ENCODE measurements at places on chromosomes 16 and 17.

DNA sequence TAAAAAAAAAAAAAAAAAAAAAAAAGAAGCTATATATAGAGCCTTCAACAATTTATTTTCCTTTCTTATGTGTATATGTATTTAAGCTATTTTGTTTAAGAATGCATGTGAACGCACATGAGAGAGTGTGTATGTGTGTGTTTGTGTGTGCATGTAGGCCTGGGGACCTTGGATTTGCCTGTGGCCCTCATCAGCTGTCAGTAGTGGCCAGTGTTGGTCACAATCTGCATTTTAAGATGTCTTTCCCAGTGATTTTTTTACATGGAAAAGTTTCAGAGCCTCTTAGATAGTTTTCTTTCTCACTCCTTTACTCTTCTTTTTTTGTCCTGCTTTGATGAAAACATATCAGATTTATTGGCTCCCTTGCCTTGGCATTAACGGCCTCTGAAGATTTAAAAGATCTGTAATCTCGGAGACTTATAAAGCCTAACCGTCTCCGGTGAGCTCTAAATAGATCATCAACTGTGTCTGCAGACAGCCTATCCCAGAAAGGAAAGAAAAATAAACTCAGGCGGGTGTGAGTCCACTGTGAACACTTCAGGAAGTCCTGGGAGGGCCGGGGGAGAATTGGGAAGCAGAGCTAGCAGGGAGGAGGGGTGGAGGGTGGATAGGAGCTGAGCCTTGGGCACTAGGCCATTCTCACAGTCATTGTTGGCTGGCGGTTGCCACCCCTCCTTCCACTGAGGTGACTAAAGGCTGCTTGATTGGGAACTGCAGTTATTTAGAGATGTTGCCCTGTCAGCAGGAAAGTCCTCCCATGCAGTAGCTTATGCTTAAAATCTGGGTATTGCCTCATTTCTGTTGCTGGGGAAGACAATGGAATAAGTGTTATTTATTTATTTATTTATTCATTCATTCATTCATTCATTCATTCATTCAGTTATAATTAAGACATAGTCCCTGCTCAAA, 86.8 kb downstream of the WWP2 start:
- DNase-seq: no peak

GRCh38 chr16:53680756-53681155, 22.9 kb downstream of the RPGRIP1L start:
- DNase-seq: no peak

DNA sequence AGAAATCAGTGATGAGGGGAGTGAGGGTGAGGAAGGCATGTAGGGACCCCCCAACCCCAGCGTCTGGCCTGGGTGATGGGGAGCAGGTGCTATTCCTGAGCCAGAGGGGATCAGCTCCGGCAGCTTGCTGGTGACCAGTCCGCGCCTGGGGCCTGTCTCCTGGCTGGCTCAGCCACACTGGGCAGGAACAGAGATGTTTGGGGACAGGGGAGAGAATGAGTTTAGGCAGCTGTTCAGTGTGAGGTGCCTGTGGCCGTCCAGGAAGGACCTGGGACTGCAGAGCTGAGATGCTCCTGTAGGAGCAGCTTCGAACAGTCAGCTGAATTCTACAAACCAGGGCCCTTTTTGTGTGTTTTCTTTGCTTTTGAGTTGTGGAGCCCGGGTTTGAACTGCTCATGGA, 23.2 kb upstream of the SPNS2 start:
- no peak for DNase-seq

DNA sequence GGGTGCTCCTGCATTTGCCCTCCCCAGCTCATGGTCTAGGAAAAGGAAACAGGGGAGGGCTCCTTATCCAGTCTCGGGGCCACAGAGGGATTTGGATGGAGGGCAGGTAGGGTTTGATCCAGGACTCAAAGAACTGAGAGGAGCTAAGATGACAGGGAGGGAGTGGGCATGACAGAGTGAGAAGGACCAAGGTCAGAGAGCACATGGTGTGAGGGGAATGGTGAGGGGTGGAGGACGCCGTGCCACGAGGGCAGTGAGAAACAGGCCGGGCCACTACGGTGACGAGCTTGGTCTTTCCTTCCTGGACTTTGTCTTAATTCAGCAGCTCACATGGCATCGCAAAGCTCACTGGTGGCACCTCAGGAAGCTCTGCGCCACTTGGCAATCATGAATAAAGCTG, 35.2 kb downstream of the IRF8 start:
- DNase-seq: no peak

- no peak for DNase-seq
These were observed 41.9 kb upstream of the ENDOV start for GRCh38 chr17:80372922-80373570.

DNA sequence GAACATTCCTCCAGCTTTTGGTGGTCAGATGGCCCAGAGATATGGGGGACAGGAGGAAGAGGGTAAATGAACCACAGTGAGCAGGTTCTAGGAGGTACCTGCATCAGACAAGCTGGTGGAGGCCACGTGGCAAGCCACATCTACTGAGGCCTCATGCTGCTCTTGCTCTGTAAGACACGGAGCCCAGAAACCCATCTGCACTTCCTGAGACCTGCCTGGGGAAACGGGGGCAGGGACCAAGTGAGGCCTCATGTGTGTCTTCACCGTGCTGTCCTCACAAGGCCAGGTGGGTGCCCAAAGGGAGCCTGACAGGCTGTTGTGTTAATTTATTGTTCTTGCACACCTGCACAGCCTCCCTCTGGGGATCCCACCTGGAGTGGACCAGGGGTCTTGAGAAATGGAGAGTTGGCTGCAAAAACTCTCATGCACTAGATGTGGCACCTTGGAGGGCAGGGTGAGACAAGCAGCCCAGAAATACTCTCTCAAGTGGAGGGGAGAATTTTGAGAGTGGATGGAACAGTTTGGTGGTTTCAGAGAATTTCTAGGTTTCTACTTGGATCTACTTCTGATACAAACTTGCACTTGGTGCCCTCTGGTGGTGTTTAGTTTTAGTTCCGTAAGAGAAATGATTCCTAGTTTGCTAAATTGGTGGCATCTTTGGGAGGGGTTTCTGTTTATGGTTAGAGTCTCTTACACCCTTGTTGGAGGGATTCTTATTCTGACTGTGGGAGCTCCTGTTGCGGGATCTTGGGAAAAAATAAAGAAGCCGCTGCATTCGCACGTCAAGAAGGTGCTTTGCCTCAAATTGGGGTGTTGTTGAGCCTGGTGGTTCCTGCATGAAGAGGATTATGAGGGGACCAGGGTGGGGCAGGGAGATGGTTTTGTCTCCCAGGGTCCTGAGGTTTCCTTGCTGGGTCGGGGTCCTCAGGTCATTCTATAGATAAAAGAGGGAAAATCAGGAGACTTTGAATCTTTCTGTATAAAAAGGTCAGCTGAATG, 47.5 kb downstream of the SLC6A2 start:
- no peak for DNase-seq

DNA sequence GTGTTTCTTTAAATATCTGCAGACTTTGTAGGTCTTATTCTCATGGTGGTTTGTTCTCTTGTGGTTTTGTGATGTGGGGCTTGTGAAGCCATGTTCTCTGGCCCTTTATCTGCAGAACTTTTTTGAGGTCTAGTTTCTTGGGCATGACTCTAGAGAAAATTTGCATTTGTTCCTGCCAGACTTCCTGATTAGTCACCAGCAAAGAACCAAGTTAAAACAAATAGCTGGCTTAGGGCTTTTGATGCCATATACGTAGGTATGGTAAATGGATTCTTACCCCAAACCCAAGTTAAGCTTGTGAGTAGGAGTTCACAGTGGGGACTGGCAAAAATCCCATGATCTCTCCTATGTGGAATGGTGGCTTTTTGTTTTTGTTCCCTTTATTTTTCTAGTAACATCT, 68.7 kb upstream of the IRX3 start:
- no peak for DNase-seq

DNA sequence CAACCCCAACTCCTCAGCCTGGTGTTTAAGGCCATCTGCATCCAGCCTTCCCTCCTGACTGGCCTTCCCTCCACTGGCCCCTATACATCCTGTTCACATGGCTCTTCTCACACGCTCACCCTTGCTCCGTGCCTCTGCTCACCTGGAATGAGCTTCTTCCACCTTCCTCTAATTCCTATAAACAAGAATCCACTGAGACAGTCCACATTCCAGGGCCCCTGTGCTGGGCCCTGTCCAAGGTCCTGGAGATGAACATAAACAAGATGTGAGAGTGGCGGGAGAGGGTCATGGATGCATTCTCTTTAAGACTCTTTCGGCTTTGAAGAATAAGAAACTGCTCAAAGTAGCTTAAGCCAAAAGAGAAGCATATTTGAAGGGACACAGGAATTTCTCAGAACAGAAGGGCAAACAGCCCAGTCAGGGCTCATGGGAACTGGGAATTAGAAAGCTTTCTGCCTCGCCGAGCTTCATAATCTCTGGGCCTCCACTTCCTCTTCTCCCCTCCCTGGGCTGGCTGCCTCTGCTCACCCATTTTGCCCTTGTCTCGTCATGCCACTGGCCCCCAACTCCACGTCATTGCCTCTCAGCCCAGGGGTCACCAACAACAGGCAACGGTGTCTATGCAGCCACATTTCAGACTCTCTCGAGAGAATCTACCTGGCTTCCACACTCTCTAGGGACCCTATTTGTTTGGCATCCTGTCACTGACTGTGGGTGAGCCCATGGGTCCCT, 13.5 kb downstream of the SPPL2C start:
- DNase-seq: no peak

DNA sequence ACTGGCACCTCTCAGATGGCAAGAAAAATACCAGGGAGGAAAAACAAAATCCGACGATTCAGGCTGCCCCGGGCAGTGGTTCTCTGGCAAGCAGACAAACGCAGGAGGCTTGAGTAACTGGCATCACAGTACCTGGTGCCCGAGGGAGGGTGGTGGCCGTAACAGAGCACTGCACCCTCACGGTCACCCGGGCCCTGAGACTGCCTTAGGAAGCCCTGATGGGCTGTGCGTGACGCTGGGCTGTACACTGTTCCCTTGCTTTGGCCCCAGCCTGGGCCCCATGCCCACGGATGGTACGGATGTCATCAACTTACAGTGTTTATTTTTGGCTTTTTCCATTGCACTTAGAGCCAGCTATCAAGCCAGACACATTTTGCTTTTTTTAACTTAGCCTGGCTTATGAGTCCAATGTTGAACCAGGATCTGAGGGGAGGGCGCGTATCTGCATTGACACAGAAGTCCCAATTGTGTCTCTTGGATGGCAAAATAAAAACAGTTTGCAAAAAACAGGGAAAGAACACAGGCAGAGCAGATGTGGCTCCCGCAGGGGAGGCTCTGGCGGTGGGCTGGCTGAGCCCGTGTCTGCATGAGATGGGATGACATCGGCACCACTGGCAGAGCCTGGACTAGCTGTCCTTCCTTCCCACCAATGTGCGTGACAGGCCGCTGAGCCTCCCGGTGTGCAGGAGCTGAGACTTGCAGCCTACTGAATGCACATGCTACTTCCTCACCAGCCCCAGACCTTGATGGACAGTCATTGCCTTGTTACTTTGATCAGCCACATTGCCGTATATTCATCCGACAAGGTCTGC, 287.7 kb downstream of the FOXL1 start:
- DNase-seq: no peak

GRCh38 chr17:38554430-38555350, 51.1 kb downstream of the SRCIN1 start:
- DNase-seq: no peak

- no peak for DNase-seq
These were observed 23.8 kb downstream of the MINK1 start for GRCh38 chr17:4856937-4857314.

- no peak for DNase-seq
These were observed at the start of gene MAPK7 for GRCh38 chr17:19378416-19379360. Gene MAPK7, plus strand, starts transcription at chr17:19378498. Its CDS starts 403 bp downstream, at chr17:19378901.

GRCh38 chr17:76918811-76919210, 50.6 kb downstream of the MGAT5B start:
- no peak for DNase-seq

DNA sequence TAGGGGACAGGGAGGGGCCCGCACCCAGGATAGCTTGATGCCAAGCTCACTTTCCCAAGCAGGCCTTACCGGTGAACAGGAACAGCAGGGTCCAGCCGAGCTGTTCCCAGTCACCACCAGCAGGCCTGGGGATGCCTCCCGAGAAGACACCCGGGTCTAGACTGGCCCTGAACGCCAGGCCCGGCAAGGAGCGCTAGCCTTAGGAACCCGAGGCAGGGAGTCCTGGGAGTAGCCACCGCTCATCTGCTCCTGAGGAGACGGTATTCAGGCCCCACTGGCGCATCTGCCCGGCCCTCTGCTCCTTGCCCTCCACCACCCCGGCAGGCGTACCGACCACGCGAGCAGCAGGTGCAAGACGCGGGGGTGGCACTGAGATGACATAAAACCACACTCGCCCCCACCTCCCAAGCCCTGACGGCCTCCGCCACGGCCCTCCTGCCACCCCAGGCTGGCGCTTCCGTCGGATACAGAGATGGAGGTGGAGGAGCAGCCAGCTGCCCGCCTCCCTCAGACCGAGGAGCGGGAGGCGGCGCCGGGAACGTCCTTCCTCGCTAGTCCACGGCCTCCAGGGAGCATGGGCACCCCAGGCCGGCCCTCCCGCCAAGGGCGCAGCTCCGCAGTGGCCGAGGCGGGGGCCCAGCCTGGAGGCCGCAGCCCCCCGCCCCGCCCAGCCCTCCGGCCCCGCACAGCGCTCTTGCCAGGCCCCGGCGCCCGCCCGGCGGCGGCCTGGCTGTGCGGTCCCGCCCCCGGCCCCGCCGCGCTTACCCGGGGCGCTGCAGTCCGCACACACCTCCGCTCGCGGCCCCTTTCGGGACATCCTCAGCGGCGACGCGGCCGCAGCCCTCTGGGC, 661 bp downstream of the GIT1 start:
- DNase-seq: no peak

DNA sequence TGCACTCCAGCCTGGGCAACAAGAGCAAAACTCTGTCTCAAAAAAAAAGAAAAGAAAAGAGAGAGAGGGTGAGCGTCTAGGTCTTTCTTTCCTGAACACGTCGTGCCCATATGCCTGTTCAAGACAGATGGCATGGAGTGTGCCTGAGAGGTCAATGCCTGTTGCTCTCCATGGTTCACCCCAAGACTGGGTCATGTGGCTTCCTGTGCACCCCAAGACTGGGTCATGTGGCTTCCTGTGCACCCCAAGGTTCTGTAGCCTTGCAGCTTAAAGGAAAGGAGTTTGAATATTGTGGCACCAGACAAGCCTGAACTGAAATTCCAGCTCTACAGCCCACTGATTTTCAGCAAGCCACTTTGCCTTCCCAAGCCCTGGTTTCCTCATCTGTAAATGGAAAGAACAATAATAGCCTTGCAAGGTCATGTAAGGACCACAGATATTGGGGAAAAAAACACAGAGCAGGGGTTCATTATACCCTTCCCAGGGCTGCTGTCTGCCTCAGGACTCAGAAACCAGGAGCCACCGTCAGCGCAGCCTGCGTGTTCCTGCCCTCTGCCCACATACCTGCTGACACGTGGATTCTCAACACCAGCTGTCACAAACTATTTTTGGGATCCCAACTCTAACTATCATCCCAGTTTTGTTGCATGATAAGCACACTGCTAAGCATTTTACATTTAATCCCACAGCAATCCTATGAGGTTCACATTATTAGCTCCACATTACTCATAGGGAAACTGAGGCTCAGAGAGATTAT, 18.0 kb upstream of the NAGS start:
- DNase-seq: no peak

- no peak for DNase-seq
These were observed 28.6 kb upstream of the NKD1 start for GRCh38 chr16:50519602-50520001.
